ENCODE measurements at places on chromosomes 5 and 9. TPM values are rescaled to one million over a fixed set of nuclear protein-coding genes. Genes with fewer than 3 reads are reported as not detected.

DNA sequence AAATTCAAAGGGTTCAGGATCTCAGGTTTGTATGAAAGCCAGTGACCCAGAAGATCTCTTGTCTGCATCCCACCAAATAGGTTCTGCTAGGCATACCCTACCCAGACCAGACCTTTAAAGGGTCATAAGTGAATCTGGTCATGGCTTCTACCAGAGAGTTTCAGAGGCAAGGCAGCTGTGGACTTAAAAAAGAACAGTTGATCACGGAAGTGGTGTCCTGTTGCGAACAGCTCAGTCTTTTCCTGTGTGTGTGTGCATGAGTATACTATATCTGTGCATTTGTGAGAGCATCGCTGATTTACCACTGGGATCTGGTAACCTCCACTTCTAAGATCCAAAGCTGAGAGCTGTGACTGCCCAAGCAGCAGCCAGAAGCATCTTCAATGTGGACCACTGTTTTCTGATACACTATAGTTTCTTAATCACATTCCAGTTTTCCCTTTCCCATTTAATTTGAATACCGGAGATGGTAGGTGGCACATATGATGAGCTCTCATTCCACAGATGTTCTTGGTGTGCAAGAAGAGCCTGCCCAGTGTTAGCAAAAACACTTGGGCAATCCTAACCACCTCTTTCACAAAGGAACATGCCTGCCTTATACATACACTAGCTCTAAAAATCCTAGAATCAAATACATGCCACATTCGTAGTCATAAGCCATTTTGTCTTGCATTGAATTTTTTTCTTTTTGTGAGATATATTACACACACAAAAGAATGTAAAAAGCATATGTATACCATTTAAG lies 36.2 kb upstream of the OR2S2 start:
- H3K36me3 ChIP-seq = peaks cover 10% of the 10 kb centered on the region
- no peak for DNase-seq
- peaks cover 27% of the 10 kb centered on the region for H3K27me3 ChIP-seq
- no peaks in the 10 kb centered on the region for H3K4me1 ChIP-seq
- no peak overlapping the region for H3K4me3 ChIP-seq

The HSPB3 gene
- not detected for total RNA-seq

- H3K36me3 ChIP-seq = no peaks in the 10 kb centered on the region
- peaks cover 13% of the 10 kb centered on the region for H3K4me1 ChIP-seq
- peak; percentile 63 for DNase-seq
- no peaks in the 10 kb centered on the region for H3K27me3 ChIP-seq
- no peak overlapping the region for H3K27ac ChIP-seq
Observed at GRCh38 chr5:73945505-73945904, 319.5 kb downstream of the ARHGEF28 start.

The FOXD1 gene
- 7.9 TPM for total RNA-seq

The ROR2 gene
- total RNA-seq = 19.8 TPM

The MAPKAP1 gene
- 102 TPM for total RNA-seq

GRCh38 chr5:37921452-37921851 lies 81.6 kb upstream of the GDNF start:
- no peak overlapping the region for H3K4me3 ChIP-seq
- no peak for DNase-seq
- H3K27ac ChIP-seq = no peak overlapping the region
- H3K4me1 ChIP-seq = peaks cover 7% of the 10 kb centered on the region
- H3K27me3 ChIP-seq = no peaks in the 10 kb centered on the region

The RNF224 gene
- total RNA-seq = 0.41 TPM

- H3K36me3 ChIP-seq = peaks cover 4% of the 10 kb centered on the region
- peak overlapping the region; percentile 93 for H3K4me3 ChIP-seq
- H3K27me3 ChIP-seq = no peaks in the 10 kb centered on the region
- H3K4me1 ChIP-seq = peaks cover 19% of the 10 kb centered on the region
- peak overlapping the region; percentile 31 for H3K27ac ChIP-seq
Observed at GRCh38 chr5:75510417-75510835, 1.0 kb downstream of the CERT1 start.

DNA sequence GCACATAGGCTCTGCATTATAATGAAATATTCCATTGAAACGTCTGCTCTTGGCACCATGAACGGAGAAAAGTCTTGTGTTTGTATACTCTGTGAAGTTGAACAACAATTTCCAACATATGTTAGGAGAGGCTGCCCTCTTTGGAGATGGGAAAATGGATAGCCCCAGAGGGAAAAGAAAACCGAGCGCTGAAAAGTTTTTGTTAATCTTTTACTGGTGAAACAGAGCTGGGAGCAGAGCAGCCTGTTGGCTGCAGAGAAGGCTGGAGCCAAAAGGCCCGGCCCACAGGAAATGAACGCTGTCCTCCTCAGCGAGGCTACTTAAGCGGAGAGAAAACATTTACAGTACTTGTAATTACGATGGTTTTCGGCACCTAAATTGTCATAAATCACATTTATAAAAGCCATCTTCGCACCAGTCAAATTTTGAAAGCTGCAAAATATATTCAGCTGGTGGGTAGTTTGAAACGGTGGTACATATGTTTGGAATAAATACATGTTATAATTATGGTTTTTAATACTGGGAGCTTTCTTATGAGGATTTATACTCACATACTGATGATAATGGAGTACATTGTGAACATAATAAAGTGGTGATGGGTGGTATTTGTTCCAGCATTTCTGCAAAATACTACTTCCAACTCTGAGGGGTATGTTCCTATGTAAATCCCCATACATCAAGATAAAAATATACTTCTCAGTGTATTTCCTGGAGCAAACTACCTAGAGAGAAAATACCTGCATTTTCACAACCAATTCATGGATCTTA lies 129.6 kb upstream of the CNTLN start:
- no peak for DNase-seq
- H3K36me3 ChIP-seq = no peaks in the 10 kb centered on the region
- H3K27ac ChIP-seq = peak overlapping the region; percentile 35

Data from WTC11 (cell line).